ENCODE measurements at places on chromosomes 6 and 20. TPM values are rescaled to one million over a fixed set of nuclear protein-coding genes. Genes with fewer than 3 reads are reported as not detected.

DNA sequence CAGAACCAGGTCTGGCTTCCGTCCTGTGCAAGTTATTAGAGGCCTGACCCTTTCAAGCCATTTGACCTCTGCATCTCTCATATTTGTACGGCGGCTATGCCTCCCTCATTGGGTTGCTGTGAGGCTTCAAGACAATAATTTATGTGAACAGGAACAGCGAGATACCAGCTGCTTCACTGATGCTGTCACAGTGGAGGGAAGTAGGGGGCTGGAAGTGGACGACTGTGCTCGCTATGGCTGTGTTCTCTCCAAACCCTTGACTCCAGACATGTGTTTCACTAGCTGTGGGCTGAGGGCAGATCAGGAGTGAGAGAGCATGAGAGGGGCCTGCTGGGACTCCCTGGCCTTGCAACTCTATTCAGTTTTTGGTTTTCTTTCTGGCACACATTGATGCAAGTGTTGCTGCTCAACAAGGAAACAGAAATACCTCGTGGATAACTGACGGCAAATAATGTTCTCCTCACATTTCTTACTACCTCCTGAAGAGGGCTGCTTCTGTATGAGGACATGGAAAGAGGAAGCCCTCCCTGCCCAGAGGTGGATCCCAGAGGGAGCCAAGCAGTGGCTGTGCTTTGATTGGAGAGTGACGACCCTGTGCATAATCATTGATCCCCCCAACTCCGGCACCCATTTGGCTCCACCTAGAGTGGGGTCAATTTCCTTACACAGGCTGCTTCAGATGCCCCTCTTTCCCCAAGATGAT is 34.7 kb upstream of the SCP2D1 start:
- no peak for DNase-seq

FAM209B gene
- total RNA-seq = not detected

DNA sequence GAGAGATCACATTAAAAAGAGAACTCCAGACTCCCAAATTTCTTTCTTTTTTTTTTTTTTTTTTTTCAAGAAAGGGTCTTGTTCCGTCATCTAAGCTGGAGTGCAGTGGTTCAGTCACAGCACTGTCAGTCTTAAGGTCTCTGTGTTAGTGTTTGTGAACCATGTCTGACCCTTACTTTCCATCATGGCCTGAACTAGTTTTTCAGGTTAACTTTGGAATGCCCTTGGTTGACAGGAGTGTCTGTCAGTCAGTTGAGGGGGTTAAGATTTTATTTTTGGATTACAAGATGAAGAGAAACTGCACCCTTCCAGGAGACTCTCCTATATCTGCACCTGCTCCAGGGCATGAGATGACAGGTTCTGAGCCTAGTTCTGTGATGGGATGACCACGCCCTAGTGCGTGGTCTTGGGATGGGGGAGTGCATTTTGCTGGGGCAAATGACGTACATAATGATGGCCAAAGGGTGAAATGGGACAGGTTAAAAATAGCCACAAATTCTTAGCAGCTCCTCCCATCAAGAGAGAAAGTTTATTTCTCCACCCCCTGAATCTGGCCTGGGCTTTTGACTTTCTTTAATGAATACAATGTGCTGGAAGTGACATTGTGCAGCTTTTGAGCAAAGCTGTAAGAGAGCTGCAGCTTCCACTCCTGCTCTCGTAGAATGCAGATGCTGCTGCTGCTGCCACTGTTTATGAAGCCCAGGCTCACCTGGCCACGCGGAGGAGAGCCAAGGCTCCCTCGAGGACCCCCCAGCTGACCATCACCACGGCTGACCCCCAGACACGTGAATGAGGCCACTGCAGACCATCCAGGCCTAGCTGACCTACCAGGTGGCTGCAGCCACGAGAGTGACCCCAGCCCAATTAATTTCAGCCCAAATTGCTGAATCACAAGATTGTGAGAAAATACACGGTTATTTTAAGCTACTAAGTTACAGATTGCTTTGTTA is 29.7 kb upstream of the FAM50B start:
- DNase-seq = no peak

PRL gene
- not detected for total RNA-seq

Measured in mammary epithelial cell (primary cell).